ENCODE measurements at places on chromosomes 11 and 22.

- DNase-seq: no peak
Observed at GRCh38 chr22:29299136-29299900, 7.1 kb upstream of the GAS2L1 start.

GRCh38 chr11:63944987-63945386, 6.2 kb downstream of the NAA40 start:
- DNase-seq: no peak

GRCh38 chr11:100849009-100849900, 162.2 kb downstream of the ARHGAP42 start:
- no peak for DNase-seq

- DNase-seq: no peak
Observed at GRCh38 chr22:11253000-11253511, 4274.9 kb upstream of the OR11H1 start.

- DNase-seq: no peak
Observed at GRCh38 chr22:48238284-48238915, 1476.0 kb downstream of the TBC1D22A start.

- no peak for DNase-seq
Observed at GRCh38 chr11:109853156-109853776, 239.9 kb upstream of the ZC3H12C start.

DNA sequence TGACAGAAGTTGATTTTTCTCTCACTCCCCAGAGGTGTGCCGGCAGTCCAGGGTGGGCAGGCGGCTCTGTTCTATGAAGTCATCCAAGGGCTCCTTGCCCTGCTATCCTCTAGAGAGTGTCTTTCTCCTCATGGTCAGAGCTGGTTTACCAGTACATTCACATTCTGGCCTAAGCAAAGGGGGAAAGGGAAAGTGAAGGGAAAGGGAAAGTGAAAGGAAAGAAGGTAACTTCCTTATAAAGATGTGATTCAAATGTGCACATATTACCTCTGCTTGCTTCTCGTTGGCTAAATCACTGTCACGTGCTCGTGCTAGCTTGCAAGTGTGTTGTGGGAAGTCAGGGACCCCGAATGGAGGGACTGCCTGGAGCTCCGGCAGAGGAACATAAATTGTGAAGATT, 2.9 kb upstream of the HTATIP2 start:
- no peak for DNase-seq

DNA sequence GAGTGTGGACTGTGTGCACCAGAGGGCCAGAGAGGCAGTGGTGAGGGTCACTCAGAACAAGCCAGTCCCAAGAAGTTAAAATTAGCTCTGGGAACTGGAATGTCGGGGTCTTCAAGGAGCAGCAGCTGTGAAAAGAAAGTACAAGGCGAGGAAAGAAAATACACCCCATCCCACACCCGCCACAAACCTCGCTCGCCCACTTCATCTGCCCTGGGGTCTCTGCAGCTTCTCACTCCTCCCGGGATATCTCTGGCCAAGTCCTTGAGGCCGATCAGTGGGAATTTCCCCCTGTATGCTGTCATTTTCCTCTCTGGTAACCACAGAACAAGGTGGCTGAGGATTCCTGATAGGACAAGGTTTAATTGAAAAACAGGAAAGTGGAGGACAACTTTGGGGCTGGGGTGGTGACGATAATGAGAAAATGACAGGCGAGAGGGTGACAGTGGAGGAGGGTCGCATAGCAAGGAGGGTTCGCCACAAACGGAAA, 36.3 kb upstream of the TIMP3 start:
- no peak for DNase-seq

DNA sequence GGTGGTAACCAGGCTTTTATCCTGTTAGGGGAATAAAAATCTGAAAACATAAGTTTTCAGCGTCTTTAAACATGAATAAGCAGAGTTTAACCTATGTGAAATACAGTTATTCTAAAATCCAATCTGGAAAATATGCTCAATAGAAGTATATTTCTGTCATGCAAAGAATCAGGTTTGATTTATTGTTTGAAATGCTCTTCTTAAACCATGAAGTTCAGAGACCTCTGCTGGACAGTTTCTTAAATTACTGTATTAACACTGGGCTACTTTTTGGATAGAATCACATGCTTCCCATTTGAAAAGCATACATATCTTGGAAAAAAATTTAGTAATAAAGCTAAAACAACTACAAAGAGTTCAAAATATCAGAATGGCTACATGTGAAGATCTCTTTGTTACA, 25.4 kb downstream of the APIP start:
- DNase-seq: no peak

- DNase-seq: no peak
Observed at GRCh38 chr22:22910272-22911240, 22.9 kb downstream of the IGLL5 start.

Measured in stimulated activated CD4-positive, alpha-beta T cell treated with anti-CD3 and anti-CD28 coated beads, Interleukin-1b, Interleukin-23, amount 100 ng/mL, for 48 hours (primary cell).